Kidney glomerular epithelial cell (primary cell): ENCODE measurements at places on chromosomes 6 and 20.
A peak's percentile ranks its signal among the peaks of the same experiment; 100 is the strongest.

GRCh38 chr6:69164564-69165229 lies 529.6 kb downstream of the ADGRB3 start:
- DNase-seq, result no peak

- no peak for DNase-seq
Measured at GRCh38 chr6:156197513-156197912, 579.7 kb upstream of the ARID1B start.

GRCh38 chr6:29447670-29448069 lies 8.6 kb downstream of the OR10C1 start:
- DNase-seq, result peak; percentile 26

DNA sequence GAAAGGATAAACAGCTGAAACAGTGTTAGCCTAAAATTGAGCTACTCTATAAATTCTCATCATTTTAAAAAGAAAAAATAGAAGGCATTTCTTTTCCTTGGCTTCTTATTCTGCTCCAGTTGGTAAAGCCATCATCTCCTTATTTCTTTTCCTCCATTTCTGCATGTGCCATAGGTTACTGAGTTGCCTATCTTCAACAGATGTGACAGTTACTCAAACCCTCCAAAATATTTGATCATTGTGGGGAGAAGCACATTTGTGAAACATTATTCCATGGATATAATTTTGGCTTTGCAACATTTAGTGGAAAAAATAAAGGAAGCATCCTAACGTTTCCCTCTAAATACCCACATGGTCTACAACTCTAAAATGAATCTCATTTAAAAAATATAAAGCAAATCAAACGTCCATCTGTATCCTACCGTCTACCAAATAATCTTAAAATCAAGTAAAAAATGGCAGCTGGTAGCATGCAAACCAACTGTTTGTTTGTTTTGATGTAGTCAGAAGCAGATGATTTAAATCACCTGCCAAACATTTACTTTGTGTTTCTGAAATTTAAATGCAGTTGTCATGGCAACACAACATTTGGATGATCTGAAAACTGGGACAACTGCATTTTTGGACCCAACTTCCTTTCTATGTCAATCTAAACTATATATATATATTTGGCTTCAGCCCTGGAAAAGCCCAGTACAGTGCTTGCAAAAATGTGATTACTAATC lies 16.8 kb upstream of the SNX9 start:
- no peak for DNase-seq

DNA sequence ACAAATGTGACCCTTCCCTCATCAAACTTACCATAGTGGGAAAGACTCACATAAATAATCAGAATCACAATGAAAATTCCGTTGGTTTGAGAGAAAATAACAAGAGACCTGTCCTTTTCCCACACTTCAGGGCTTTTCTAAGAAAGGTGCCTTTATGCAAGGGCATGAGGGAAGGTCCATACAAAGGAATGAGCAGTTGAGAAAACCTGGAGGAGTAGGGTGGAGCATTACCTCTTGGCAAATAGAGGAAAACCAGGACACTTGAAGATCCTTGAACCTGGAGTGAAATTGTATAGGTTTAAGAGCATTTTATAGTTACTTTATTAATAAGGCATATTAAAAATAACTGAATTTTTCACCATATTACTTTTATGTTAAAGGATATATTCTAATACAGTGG lies 54.3 kb downstream of the UBR2 start:
- no peak for DNase-seq
